Stimulated activated CD4-positive, alpha-beta T cell treated with anti-CD3 and anti-CD28 coated beads, TNF-alpha, amount 100 ng/mL, for 24 hours (primary cell): ENCODE measurements at places on chromosomes 5 and 9.

GRCh38 chr5:105501315-105501714 is 1938.7 kb upstream of the NUDT12 start:
- no peak for DNase-seq

- no peak for DNase-seq
Observed at GRCh38 chr9:75992482-75993206, 102.2 kb downstream of the PCSK5 start.

DNA sequence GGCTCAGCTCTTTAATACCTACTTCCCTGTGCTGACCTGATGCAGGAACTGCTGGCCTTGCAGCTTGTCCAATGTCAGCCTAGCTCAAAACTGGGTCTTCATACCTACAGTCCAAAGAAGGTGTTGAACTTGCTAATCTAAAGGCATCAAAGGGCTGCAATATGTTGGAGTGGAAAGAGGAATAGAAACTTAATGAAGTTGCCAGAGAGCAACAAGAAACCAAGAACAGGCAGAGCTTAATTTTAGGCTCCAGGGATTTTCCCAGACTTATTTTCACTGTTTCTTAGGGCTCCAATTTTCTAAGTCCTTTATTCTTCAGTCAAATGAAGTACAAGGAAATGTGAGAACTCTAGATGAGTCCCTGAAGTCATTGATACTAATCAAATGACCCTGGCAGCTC is 17.6 kb upstream of the ERCC6L2 start:
- DNase-seq, result no peak

DNA sequence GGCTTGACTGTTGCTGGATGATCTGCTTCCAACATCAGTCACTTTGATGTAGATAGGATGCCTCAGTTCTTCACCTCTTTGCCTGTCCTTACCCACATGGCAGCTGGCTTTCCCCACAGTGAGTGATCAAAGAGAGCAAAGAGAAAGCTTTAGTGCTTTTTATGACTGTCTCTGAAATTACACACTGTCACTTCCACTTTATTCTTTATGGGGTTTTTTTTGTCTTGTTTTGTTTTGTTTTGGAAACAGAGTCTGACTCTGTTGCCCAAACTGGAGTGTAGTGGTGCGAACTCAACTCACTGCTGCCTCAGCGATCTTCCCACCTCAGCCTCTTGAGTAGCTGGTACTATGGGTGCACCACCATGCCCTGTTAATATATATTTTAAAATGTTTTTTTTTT is 32.4 kb upstream of the C5orf24 start:
- no peak for DNase-seq

DNA sequence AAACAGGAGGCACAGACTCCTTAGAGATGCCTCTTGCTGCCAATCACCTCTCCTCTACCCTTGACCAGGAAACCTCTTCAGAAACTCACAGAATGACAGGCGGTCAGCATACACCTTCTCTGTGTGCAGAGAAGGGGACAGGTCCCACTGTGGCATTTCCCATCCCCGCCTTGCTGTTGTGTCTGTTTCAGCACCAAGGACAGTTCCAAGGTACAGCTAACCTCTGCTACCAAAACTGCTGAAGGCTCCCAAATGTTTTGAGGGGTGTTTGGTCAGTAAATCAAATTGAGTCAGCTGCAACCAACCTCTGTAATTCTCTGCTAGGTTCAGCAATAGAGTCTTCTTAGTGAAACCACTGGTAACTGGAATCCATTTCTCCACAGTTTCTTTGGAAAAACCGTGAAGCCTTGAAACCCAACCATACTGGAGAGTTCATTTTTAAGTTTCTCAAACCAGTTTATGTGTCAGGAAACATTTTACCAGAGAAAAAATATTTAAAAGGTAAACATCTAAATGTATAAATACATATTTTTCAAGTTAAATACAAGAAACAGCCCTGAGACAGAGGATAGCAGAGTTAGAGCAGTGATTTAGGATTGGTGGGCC is 122.0 kb downstream of the DRD1 start:
- no peak for DNase-seq

- no peak for DNase-seq
Observed at GRCh38 chr5:51416149-51416548, 32.9 kb downstream of the ISL1 start.

DNA sequence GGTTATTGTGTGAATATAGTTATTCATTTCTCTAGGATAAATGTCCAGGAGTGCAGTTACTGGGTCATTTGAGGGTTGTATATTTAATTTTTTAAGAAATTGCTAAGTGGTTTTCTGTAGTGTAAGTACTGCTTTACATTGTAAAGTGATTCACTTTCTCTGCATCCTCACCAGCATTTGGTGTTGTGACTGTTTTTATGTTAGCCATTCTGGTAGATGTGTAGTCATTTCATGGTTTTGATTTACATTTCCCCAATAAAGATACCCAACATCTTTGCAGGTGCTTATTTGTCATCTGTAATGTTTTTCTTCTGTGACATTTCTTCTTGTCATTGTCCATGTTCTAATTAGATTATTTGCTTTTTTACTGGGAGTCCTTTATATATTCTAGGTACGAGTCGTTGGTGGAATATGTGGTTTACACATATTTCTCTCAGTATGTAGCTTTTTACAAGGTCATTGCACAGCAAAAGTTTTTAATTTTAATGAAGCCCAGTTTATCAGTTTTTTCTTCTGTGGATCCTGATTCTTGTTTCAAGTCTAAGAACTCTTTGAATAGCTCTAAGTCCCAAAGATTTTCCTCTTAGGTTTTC is 34.0 kb downstream of the SCGB3A1 start:
- no peak for DNase-seq

GRCh38 chr9:76004526-76004925 is 114.1 kb downstream of the PCSK5 start:
- no peak for DNase-seq

DNA sequence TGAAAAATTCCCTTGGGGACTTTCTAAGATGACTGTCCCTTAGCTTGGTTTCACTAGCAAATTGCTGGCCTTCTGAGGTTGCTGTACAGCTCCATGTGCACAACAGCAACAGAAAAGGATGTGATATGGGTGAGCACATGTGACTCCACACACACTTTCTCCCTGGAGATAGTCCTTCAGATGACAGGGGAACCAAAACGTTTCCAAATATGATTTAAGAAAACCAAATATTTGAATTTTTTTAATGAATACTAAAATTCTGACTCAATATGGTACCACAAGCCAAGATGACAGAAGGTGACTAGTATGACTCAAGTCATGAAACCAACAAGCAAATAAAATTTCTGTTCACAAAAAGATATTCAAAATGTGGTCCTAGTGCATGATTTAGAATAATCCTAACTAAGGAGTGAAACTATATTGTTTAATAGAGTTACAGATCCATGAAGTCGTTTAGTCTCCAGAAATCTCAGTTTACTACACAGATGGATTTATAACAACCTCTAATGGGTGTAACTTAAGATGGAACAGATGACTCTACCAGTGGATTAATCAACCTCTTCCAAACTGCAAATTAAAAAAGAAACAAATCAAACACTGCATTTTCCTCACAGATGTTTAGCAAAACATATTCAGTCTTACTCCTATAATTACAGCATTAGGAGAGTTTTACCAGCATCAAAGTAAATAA is 144.8 kb upstream of the PIK3R1 start:
- no peak for DNase-seq

GRCh38 chr9:133990366-133991213 is 1.5 kb downstream of the VAV2 start:
- no peak for DNase-seq
